ENCODE measurements at places on chromosomes 5 and 9.
A peak's percentile ranks its signal among the peaks of the same experiment; 100 is the strongest.

DNA sequence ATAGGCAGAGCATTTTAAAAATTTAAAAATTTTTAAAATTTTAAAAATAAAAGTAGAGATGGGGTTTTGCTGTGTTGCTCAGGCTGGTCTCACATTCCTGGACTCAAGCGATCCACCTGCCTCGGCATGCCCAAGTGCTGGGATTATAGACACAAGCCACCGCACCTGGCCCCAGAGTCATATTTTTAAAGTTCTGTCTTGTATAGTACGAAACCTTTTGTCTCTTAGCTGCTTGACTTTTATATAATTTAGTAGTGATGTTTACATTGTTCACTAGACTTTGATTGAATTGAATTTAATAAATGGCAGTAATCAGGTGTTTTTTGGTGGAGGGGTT is 31.0 kb downstream of the LRRTM2 start:
- no peak for DNase-seq

DNA sequence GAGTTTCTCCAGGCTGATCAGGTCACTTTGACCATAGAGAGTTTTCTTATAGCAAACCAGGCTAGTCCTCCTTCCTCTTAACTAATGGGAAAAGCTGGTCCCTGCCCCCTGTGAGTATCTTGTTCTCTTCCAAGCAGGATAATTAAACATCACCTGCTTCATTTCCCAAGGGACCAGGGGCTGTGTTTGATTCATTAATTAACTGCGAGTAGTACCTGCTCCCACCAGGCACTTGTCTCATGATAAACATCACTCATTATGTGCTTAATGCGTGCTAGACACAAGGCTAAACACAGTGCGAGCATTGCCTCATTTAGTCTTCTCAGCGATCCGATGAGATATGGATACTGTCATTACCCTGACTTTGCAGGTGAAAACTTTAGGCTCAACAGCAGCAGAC is 1.7 kb upstream of the FAM163B start:
- DNase-seq: no peak

- no peak for DNase-seq
Measured at GRCh38 chr9:117548556-117548955, 133.7 kb upstream of the ASTN2 start.

- DNase-seq: no peak
Measured at GRCh38 chr5:109996246-109996645, 306.5 kb downstream of the MAN2A1 start.

GRCh38 chr5:40502736-40503135 is 177.0 kb upstream of the PTGER4 start:
- no peak for DNase-seq

- DNase-seq: no peak
Measured at GRCh38 chr5:4093236-4093635, 497.6 kb downstream of the IRX1 start.

GRCh38 chr5:14528926-14529325 is 52.7 kb upstream of the OTULINL start:
- no peak for DNase-seq

GRCh38 chr9:126695701-126696400 is 82.1 kb downstream of the LMX1B start:
- DNase-seq: no peak

DNA sequence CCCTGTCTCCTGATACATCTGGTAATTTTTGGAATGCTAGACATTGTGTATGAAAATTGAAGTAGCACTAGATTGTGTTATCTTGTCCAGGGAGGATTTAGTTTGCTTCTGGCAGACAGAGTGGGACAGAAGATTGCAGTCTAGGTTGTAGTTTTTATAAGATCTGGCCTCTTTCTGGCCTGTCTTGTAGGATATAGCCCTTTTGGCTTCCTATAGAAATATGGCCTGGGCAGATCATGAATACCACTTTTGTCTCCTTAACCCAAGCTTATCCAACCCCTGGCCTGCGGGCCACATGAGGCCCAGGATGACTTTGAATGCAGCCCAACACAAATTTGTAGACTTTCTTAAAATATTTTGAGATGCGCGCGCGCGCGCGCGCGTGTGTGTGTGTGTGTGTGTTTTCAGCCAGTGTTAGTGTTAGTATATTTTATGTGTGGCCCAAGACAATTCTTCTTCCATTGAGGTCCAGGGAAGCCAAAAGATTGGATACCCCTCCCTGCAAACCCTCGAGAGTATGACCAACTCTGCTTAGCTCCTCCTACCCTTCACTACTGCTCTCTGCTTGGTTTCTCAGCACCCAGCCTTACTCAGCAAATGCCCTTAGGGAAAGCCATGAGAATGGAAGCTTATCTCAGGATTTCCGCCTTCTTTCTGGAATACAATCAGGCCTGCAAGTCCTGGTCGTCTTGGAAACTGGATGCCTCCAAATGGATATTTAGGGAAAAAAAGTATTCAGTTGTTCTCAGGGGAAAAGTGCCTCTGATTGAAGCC is 26.5 kb downstream of the ANKRD33B start:
- peak; percentile 70 for DNase-seq

- no peak for DNase-seq
Measured at GRCh38 chr9:89609426-89610006, 4.7 kb downstream of the GADD45G start.

DNA sequence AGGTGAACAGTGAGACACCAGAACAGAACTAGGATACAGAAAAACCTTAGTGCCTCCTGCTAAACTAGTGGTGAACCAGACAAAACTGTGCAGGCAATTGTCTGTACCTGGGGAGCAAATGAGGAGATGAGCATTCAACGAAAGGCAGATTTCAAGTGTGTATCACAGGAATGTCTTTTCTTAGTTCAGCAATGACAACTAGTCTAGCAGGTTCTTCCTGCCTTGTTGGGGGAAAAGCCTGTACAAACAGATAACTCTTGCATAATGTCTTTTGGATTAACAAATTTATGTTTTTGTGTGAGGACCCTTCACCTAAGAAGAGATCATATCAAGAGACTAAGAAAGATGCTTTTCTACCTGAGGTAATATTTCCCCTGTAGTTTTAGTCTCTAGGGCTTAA is 21.8 kb upstream of the DENND4C start:
- DNase-seq: no peak

- DNase-seq: no peak
Measured at GRCh38 chr9:99579964-99580363, 241.7 kb upstream of the NR4A3 start.

GRCh38 chr5:77066823-77067442 is 20.2 kb downstream of the ZBED3 start:
- DNase-seq: no peak

GRCh38 chr9:77435688-77436087 is 212.4 kb downstream of the GNA14 start:
- no peak for DNase-seq

- no peak for DNase-seq
Measured at GRCh38 chr9:126218359-126219125, 108.1 kb upstream of the MVB12B start.

- no peak for DNase-seq
Measured at GRCh38 chr5:1414311-1415058, 30.8 kb downstream of the SLC6A3 start.

DNA sequence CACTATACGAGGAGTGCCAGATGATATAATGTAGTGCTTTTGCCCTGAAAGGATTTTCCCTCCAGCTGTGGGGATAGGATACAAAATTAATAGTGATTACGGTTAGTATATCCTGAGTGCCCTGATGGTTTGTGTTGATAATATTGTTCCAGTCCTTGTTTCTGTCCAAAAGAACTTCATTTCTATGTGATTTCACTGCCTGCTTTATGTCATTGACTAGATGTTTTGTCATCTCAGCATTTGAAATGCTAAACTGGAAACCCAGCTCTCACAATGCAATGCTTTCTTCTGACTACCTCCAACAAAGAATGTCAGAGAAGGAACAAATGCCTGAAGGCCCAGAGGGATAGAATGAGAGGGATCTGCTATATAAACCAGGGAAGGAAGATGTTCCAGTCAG is 177.8 kb downstream of the NIPBL start:
- peak; percentile 57 for DNase-seq

Measured in HAP-1 (cell line).